ENCODE measurements at places on chromosomes 5 and 9.

GRCh38 chr9:69444021-69444420 lies 119.0 kb downstream of the ENTREP1 start:
- DNase-seq: no peak

DNA sequence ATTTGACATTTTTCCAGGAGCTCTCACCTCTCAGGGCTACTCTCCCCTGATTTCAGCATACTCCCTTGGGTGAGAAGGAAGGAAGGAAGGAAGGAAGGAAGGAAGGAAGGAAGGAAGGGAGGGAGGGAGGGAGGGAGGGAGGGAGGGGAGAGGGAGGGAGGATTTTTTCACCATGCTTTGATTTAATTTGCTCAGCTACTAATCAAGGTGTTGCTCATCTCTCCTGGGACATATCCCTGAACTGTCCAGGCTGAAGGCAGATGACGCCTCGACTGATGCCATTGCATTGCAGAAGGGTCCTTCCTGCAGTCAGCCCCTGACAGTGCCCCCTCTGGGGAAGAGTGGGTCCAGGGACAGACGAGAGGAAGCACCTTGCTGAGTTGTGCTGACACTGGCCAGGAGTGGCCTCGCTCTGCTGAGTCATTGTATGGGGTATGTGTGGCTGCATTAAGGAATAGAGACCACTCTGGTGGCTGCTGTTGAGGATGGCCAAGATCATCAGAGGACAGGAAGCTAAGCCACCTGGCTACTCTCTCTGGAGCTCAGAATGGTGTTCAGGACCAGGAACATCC lies 43.6 kb upstream of the CRB2 start:
- DNase-seq: no peak

GRCh38 chr5:177565046-177565445 lies 10.7 kb upstream of the FAM193B start:
- DNase-seq: no peak

- no peak for DNase-seq
Observed at GRCh38 chr5:167208911-167209310, 1082.5 kb upstream of the WWC1 start.

DNA sequence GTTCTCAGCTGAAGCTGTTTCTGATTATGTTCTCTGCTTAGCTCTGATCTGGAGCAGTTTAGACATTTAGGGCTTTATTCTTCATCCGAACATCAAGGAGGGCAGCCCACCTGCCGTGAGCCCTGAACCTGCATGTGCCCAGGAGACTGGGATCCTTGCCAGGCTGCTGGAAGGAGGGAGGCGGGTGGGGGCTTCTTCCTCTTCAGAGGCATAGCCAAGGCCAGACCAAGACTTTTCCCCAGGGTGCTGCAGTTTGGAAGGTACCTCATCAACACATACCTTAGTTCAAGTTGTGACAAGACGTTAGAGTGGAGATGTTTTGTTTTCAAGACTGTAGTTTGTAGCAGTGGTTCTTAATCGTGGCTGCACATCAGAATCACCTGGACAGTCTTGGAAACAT lies 64.9 kb downstream of the RALGPS1 start:
- no peak for DNase-seq

DNA sequence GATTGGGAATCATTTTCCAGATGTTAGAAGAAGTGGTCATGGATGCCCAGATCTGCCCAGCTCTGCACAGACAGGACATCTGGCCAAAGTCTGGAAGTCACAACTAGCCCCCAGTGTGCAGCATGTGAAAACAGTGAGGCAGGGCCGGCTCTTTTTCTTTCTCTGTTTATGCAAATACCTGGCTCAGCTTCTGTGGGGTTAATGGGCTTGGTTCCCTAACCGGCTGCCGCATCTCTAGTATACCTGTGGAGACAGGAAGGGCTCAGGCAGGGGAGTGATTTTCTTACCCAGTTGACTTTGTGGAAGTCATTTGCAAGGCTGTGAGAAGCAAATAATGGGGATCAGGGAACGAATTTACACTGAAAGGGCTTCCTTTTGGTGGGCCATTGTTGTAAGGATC lies 254.8 kb upstream of the PANK3 start:
- DNase-seq: no peak

GRCh38 chr5:113487416-113487780 lies 855 bp downstream of the MCC start:
- no peak for DNase-seq

- DNase-seq: no peak
Observed at GRCh38 chr5:17802256-17802655, 168.0 kb downstream of the TAF11L14 start.

- DNase-seq: no peak
Observed at GRCh38 chr9:76835571-76836283, 70.2 kb downstream of the PRUNE2 start.

DNA sequence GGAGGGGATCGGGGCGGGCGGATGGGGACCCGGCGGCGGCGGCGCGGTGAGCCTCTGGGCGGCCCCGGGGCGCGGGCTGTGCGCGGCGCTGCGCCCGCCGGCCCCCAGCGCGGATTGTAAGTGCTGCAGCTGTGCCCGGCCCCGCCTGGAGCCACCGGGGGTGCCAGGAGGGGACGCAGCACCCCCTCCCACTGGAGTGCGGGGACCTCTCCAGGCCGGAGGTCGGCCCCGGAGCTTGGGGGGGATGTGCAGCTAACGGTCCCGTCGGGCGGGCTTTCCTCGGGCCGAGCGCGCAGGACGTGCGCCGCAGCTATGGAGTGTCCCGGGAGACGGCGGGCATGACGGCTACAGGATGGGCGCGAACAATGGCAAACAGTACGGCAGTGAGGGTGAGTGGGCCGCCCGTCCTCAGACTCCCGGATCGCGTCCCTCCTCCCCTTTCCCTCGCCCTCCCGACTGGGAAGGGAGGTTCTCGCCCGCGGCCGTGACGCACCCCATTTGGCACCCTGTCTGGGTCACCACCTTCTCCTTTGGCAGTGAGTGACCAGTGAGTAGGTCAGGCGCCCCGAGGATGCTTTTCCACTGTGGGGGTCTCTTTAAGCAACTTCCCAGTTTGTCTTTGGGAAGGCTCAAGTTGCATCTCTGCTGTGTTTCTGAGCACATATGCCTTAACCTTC lies 483 bp downstream of the FBXL7 start:
- no peak for DNase-seq

DNA sequence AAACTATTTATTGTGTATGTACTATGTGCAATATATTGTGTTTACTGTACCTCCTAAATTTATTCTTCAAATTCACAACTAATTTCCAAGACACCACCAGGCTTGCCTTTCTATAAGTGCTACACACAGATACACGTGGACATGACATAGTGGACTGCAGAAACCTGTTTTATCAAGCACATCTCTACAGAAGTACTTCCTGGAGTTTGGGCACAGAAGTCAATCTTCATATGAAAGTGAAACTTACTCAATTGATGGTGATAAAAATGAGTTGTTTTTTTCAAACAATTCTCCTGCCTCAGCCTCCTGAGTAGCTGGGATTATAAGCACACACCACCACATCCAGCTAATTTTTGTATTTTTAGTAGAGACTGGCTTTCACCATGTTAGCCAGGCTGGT lies 57.6 kb downstream of the NLN start:
- no peak for DNase-seq

DNA sequence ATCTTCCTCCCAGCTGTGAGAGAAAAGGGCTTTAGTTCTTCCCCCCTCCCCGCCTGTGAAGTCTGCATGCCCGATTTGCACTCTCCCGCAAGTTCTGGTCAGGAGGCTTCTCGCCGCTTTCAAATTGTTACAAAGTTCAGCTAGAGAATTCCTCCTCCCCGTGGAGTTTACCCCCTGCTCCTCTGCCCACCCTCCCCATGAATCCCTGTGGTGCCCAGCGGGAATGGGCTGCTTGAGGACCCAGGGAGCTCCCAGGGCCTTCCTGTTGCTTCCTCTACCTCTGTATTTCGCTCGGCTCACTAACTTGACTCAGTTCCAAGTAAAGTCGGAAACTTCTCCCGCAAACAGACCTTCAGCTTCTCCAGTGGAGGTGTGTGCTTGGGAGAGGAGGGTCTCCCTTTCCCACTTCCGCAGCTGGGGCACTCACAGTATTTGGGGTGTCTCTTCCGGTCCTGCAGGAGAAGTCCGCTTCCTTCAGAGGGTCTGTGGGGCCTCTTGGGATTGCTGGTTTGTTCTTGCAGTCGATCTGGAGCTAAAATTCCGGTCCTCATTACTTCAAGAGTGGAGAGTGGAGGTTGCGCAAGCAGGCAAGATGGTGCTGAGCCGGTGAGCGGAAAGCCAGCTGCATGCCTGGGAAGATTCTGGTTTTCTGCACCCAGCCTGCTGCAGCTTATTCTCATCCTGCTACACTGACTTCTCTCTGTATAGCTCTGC lies 97.8 kb downstream of the ADAMTS12 start:
- no peak for DNase-seq

- DNase-seq: no peak
Observed at GRCh38 chr5:63959177-63959982, 2.9 kb downstream of the HTR1A start.

GRCh38 chr5:56589481-56589860 lies 225.9 kb upstream of the MAP3K1 start:
- no peak for DNase-seq

- DNase-seq: no peak
Observed at GRCh38 chr9:98815391-98815951, 8.0 kb downstream of the GALNT12 start.

DNA sequence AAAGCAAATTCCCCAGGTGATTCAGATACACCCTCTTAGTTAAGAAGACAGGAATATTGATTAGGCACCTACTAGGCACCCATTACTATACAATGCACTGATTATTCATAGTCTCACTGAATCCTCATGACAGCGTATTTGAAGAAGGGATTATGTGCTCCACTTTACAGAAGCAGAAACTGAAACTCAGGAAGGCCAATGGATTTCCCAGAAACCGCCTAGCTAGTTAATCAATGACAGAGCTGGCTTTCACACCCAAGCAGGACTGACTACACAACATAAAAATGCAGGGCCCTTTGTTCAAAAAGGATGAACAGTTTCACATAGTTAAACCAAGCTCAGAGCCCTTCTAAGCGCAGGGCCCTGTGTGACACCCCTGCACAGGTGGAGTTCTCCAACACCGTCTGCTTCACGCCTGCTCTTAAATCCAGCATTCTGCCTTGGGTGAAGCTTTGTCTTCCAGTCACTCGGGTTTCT lies 117.3 kb downstream of the TTLL11 start:
- no peak for DNase-seq

- DNase-seq: no peak
Observed at GRCh38 chr5:55591686-55592085, 56.9 kb upstream of the PLPP1 start.

DNA sequence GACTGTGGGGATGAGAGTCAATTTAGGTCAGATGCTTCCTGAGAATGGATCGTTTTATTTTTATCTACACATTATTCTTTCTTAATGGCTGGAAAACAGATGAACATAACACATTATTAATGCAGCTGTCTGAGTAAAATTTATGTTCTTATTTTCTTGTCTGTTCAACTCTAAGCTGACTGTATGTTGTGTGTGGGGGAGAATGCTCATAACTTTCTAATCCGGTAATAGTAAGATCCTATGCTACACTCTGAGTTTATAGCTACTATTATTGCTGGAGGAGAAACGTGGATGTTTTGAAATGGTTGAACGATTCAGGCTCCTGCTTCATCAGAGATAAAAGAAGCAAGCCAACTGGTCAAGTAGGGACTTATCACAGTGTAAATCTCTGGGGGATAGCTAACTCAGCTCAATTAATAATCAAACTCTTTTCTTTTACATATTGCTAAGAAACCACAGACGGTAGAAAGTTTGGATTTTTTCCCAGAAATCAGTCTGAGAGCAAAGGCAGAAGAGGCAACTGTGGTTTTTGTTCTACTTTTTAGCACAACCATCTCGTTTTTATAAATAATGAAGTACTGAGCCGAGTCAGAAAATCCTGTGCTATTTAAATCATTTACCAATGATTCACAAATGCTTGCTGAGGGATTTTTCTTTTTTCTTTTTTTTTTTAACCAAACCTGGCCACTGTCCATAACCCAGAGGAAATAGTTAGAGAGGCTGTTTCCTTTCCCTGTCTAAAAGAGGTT lies 265.0 kb upstream of the FAM174A start:
- no peak for DNase-seq

- DNase-seq: no peak
Observed at GRCh38 chr9:128073253-128073886, 5.3 kb downstream of the SLC25A25 start.

DNA sequence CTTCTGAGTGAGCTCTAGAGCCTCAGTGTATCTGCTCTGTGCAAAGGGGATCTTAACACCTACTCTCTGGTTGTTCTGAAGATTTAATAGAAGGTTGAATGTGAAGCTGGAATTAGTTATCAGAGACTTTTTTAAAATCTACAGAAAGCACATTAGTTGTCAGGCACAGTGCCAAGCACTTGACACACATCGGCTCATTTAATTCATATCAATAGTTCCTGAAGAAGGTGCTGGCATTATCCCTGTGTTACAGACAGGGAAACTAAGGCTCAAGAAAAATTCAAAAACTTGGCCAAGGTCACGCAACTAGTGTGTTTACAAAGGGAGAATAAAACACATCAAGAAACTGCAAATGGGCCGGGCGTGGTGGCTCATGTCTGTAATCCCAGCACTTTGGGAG lies 80.2 kb downstream of the FGF18 start:
- DNase-seq: no peak

DNA sequence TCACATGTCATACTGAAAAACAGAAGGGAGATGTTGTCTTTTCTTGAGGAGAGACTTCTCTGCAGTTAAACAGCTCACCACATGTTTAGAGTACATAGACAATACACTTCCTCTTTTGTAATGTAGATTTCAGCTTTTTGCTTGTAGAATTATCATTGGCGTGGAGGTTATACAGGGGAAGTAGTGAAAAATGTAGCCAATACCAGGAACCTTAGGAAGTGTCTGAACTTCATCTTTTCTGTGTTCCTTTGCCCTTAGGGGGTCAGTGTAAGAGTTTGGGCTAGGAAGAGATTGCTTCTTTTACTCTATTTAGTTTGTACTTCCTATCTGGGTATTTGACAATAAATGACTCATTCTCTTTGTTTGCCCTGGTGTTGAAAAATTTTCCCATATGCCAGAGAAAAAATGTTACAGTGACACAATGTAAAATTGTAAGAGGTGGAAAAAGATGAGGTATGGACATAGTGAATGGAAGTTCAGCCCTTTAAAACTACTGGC lies 21.0 kb upstream of the CDKN2B start:
- no peak for DNase-seq

DNA sequence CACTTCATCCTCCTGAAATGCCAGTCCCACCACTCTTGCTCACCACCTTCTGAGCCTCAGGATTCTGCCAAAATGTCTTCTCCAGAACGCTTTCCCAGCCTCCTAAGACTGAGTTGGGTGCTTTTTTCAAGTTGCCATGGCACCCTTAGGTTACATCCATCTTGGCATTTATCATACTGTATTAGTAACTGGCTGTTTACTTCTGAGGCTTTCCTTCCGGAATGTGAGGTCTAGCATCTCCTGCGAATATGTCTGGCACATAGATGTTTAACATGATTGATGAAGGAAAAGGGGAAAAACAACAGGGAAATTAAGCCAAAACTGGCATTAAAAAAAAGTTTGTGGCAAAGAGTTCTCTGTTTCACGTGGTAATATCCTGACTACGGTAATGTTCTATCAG lies 24.9 kb downstream of the RNF130 start:
- DNase-seq: no peak

DNA sequence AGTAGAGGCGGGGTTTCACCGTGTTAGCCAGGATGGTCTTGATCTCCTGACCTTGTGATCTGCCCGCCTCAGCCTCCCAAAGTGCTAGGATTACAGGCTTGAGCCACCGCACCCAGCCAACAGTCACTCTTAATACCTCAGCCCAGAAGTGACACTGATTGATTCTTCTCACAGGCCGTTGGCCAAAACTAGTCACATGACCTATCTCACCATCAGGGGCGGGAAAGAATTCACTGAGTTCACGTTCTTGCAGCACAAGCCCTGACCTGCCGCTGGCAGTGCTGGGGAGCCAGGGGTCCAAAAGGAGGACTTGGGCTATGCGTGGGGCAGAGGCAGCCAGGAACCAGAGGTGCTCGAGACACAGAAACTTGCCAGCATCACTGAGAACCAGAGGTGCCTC lies 55.0 kb upstream of the CPLX2 start:
- DNase-seq: no peak
